ENCODE measurements at places on chromosomes 1 and 21. TPM values are rescaled to one million over a fixed set of nuclear protein-coding genes. Genes with fewer than 3 reads are reported as not detected.

CCDC185 gene
- not detected for total RNA-seq

C8B gene
- total RNA-seq, result not detected

HTR6 gene
- total RNA-seq, result 0.31 TPM

FAF1 gene
- total RNA-seq, result 76.4 TPM

FAM167B gene
- 1.1 TPM for total RNA-seq

WNT3A gene
- total RNA-seq, result 0.17 TPM

TCHHL1 gene
- total RNA-seq, result not detected

CHRM3 gene
- 5.5 TPM for total RNA-seq

CNKSR1 gene
- total RNA-seq, result 35.8 TPM

TFF2 gene
- total RNA-seq, result not detected

DYRK3 gene
- total RNA-seq, result 9.0 TPM

PEX19 gene
- 107 TPM for total RNA-seq

S100A7A gene
- total RNA-seq, result not detected

ST6GALNAC3 gene
- 7.6 TPM for total RNA-seq

KIF1B gene
- 77.6 TPM for total RNA-seq

SPTA1 gene
- not detected for total RNA-seq

All from endodermal cell (in vitro differentiated cells).